ENCODE measurements at places on chromosomes 7 and 10.

DNA sequence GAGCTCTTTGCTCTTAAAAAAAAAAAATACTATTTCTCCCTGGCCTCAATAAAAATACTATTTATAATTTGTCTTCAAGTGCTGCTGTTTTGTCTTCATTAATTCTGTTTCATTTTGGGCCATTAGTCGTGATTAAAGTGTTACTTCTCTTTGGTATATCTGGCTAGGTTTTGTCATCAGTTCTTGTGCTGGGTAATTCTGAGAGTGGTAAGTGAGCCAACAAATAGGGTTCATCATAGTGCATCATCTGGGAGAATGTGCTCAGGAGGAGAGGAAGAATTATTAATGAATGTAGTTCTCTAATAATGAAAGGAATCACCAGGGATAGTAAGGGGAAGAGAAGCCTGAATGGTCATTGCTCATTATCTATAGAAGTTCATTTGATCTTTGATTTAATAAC is 70.0 kb downstream of the LCOR start:
- DNase-seq = no peak

DNA sequence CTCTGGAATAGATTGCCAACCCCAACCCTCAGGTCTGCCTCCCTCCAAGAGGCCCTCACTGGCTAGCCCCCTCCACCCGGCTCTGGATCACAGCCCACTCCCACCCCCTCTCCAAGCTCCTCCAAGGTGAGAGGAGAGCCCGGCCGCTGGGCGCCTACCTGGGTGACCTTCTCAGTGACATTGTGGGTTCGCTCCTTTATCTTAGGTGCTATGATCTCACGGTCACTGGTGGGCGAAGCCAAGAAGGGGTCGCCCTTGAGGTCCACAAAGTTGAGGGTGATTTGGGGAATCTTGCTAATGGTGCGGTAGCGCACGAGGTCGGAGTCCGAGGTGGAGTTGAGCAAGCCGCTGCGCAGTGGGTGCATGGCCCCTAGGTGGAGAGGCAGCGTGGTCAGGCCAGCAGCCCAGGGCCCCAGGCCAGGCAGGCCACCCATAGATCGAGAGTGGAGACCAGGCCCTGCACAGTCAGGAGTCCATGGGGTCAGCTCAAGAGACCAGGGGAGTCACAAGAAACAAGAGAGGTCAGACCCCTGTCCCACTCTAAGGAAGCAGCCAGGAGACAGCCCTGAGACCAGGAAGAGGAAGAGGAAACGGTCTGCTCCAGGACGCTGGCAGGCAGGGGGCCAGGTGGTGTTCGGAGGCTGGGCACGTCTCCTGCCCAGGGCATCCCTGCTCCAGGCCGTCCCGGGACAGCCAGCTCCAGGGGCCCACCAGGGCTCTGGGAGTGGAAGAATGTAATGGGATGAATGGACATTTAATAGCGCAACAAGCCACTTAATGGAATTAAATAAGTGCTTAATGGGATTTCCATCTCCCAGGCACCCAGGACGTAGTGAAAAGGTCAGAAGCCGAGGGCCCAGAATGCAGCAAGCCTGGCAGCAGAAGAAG is 20.7 kb downstream of the KCNH2 start:
- DNase-seq = no peak

- peak; percentile 56 for DNase-seq
These were observed 49.9 kb upstream of the SH2B2 start for GRCh38 chr7:102236592-102237287.

DNA sequence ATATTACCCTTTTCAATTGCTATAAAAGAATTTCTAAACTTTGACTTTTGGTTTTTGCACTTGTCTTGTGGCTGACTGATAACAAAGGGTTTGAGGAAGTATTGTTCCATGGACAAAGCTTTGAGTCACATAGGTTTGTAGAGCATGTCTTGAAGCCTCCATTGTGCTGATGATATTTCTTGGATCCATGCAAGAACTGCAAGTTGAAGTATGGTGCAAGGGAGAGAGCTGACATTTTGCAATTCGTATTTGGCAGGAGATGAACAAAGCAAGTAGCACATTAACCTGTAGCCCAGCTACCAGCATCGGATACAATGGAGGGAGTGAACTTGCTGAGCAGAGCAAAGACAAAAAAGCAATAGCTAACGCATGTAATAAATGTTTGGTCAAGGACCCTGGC is 23.4 kb downstream of the MGAM2 start:
- DNase-seq = no peak

All from RCC 7860 (cell line).